Left renal cortex interstitium (tissue), 4 donors: ENCODE measurements at places on chromosomes 6 and 20. TPM values are rescaled to one million over a fixed set of nuclear protein-coding genes. Genes with fewer than 3 reads are reported as not detected.

- DNase-seq, result no peak
These were observed 17.4 kb downstream of the SPINT3 start for GRCh38 chr20:45497971-45498494.

GRCh38 chr6:61592238-61592637 lies 693.8 kb downstream of the KHDRBS2 start:
- DNase-seq, result no peak

- no peak for DNase-seq
These were observed 39.8 kb upstream of the TGM3 start for GRCh38 chr20:2255926-2256531.

GRCh38 chr6:36973647-36974046 lies 12.3 kb downstream of the MTCH1 start:
- no peak for DNase-seq

GRCh38 chr20:47859278-47859677 lies 74.0 kb upstream of the SULF2 start:
- no peak for DNase-seq

GRCh38 chr20:40991181-40991889 lies 37.3 kb upstream of the TOP1 start:
- no peak for DNase-seq

DNA sequence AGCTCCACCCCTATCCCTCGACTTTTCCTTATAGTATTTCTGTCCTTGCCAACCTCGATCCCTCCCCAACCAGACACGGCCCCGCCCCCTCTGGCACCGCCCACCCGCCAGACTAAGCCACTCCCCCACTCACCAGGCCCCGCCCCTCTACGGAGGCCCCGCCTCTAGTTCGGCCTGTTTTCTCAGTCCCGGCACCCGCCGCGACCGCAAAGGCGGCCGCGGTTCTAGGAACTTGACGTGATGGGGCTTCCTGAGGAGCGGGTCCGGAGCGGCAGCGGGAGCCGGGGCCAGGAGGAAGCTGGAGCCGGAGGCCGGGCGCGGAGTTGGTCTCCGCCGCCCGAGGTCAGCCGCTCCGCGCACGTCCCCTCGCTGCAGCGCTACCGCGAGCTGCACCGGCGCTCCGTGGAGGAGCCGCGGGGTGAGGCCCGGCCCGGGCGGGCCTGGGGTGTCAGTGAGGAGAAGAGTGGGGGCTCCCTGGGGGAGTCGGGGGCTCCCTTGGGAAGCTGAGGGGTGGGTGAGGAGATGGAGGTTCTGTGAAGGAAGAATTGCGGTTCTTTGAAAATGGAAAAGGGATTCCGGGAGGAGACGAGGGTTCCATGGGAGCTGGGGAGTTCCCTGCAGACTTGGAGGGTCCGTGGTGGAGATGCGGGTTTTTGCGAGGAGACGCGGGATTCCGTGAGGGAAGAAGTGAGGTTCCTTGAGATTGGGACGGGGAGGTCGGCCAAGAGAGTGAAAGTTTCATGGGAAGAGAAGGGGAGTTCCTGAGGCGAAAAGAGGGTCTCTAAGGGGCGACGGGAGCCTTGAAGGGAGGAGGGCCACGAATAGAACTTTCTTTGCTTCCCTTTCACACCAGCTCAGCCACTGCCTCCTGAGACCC lies at the start of gene ACSS2:
Gene ACSS2 (plus strand): TSS at position 207 of the 877 bp plus-strand sequence. CDS start 34 bp downstream, at position 241.
- DNase-seq, result no peak

GRCh38 chr20:62096421-62097380 lies 25.6 kb upstream of the LSM14B start:
- DNase-seq, result no peak

DNA sequence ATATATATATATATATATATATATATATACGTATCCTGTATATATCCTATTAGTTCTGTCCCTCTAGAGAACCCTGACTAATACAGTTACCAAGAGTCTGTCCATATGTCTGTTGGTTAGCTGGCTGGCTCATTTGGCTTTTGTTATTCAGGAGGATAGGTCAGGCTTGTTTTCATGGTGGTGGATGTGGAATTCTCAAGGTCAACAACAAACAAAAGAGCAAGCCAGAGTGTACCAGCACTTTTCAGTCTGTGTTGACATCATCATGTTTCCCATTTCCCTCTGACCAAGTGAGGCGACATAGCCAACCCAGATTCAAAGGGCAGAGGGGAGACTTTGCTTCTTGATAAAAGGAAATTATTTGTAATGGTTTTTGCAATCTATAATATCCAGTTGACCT lies 88.5 kb upstream of the PTCHD4 start:
- no peak for DNase-seq

- DNase-seq, result no peak
These were observed 984 bp downstream of the VARS2 start for GRCh38 chr6:30914854-30915590.

GRCh38 chr20:3782597-3782996 lies 1.3 kb upstream of the SPEF1 start:
- DNase-seq, result no peak

GRCh38 chr6:157292202-157292601 lies 31.1 kb downstream of the TMEM242 start:
- DNase-seq, result no peak

DNA sequence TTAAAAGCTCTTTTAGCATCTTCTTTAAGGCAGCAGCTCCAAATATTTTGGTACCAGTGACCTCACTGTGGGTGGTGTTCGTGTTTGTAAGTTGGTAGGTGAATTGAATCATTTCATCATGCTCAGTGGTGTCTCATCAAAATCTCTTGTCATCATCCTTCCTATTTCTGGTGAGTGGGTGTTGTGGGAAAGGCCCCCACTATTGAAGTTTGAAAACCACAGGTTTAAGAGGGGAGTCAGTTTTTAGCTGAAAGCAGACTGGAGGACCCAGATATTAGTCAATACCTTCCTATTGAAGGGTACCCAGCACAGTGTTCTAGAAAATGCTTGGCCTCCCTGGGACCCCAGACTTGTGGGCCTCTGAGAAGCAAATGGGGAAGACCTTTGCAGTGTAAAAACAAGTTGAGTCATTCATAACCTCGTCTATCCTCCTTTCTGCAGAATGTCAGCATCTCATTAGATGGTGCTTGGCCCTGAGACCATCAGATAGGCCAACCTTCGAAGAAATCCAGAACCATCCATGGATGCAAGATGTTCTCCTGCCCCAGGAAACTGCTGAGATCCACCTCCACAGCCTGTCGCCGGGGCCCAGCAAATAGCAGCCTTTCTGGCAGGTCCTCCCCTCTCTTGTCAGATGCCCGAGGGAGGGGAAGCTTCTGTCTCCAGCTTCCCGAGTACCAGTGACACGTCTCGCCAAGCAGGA lies 3.7 kb downstream of the PIM1 start:
- no peak for DNase-seq

DNA sequence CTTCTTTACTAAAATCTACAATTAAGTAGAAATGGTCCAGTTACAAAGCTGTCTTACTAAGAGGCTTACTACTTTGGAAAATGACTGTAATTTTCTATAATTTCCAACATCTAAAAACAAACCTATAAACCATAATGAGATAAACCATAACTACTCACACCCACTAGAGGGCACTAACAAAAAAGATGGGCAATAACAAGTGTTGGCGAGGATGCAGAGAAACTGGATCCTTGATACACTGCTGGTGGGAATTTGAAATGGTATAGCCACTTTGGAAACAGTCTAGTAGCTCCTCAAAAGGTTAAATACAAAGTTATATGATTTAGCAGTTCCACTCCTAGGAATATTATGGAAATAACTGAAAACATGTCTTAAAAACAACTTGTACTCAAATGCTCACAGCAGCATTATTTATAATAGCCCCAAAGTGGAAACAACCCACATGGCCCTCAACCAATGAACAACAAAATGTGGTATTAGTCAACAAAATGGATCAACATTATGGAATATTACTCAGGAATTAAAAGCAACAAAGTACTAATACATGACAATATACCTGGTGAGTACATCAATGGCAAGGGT lies 50.6 kb downstream of the GJA10 start:
- no peak for DNase-seq

DNA sequence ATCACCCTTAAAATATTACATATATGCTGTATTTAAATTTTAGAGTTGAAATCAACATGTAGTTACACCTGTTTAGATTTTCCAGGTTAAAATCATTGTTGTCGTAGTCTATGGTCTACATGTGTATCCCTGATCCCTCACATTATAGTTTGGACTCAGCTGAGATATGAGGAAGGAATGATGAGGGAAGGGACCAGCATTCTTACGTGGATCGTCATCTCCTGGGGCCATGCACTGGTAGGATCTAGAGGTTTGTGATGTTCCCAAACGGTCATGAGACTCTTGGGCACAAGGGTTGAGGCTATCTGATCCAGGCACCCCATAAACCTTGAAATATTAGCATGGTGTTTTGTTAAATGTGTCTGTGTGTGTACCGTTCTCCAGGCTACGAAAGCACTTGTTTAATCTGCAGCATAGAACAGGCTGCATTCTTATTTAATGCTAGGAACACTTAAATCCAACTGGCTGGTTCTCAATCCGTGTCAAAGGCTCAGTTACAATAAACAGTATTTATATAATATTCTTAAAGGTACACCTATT lies 55.4 kb downstream of the IPCEF1 start:
- DNase-seq, result no peak

DNA sequence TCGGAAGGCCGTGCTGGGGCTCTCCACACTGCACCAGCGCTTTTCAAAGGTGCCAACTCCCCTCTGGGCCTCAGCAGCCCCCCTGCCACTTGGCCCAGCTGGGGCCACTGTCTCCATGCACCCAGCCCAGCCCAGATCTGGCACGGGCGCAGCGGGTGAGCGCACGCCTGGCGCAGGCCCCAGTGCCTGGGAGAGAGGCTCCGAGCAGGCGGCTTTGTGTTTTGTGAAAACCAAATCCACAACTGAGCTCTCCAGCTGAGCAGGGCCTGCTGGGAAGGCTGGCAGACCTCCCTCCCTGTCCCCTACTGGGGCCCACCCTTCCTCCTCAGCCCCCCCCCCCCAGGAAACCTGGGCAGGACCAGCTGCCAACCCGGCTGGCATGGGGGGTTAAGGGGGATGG lies 17.0 kb downstream of the MDGA1 start:
- no peak for DNase-seq

DNA sequence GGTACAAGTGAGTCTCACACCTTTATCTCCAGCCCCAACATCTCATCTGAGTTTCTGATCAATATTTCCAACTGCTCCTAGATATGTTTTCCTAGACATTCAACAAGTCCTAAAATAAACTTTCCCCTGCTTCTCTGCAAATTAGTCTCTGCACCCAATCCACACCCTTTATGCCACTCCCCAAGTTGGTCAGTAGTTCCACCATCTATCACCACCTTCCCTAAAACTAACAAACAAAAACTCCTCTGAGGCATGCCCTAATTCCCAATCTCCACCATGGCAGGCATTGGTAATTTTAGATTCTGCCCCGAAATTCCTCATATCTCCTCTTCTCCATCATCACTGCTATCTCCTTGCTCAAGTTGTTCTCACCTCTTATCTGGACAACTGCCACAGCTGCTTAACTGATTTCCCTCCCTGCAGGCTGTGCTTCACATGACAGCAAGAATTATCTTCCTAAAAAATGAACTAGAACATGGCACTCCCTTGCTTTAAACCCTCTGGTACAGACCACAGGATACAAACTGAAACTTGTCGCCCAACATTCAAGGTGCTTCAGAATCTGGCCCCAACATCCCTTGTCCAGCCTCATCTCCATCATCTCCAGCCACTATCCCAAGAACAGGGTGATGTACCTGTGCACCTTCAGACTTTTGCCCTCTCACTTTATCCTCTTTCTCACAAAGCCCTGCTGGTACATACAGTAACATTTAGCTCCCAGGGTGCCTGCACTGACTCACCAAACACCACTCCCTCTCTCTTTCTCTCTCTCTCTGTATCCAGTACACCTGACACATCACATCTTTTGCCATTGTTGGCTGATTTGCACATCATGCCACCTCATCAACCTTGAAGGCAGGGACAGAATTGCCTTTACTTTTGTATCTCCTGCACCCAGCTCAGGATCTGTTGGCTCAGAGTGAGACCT lies 55.5 kb downstream of the ZHX3 start:
- DNase-seq, result no peak

- no peak for DNase-seq
These were observed 3.1 kb downstream of the STK4 start for GRCh38 chr20:44969300-44969894.

- DNase-seq, result no peak
These were observed 121.7 kb downstream of the TNFRSF21 start for GRCh38 chr6:47187893-47188587.

GRCh38 chr6:108039681-108040080 lies 34.9 kb downstream of the OSTM1 start:
- DNase-seq, result no peak

DNA sequence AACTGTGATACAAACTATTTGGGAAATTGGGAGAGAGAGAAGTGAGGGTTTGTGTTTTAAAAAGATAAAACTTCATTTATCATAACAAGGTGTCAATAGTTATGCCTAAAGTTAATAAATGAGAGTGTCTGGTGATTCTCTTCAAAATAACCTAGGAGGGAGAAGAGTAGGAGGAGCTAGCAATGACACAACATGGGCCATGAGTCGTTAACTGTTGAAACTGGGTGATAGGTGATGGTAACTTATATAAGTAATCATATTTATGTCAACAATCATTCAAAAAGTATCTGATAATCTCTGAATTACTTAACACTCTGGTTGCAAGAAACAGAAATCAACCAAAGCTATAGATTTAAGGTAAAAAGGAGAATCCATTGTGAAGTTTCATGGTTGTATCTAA lies 46.8 kb upstream of the INSM1 start:
- DNase-seq, result no peak

DNA sequence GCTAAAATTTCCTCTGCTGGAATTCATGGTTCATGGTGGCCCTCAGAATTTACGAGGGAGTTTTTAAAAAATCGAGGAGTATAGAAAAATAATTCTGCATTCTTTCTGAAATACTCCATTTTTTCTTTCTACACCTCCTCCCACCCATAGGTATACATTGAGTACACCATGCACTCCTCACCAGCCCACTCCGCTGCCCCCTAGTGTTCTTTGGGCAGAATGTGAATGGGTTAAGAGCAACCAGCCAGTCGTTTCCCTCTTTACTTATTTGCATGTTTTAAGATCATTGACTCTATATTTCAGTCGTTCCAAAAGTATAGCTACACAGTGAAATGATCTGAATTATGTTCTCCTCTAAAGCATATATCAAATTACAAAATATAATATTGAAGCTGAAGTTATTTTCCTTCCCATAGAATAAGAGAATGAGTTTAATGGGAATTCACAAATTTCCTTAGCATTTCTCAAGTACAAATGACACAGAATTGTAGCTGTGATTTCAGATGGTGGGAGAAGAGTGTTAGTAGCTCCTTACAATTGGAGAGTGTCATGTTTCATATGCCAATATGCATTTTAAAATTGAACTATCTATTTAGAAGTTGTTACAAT lies 977.7 kb upstream of the SLC35B3 start:
- DNase-seq, result no peak

GRCh38 chr6:15356179-15356578 lies 110.3 kb downstream of the JARID2 start:
- no peak for DNase-seq

WFDC10B gene
- polyA plus RNA-seq, result not detected

CRISP3 gene
- 0.16 TPM for polyA plus RNA-seq

CALHM5 gene
- 3.0 TPM for polyA plus RNA-seq

ADTRP gene
- polyA plus RNA-seq, result 2.1 TPM

GHRH gene
- not detected for polyA plus RNA-seq

TNFRSF21 gene
- polyA plus RNA-seq, result 29.0 TPM

FUT9 gene
- 2.1 TPM for polyA plus RNA-seq

NOX3 gene
- 1.4 TPM for polyA plus RNA-seq

KIAA1755 gene
- polyA plus RNA-seq, result 2.3 TPM

E2F1 gene
- polyA plus RNA-seq, result 14.9 TPM
